Mammary epithelial cell (primary cell): ENCODE measurements at places on chromosomes 6 and 20. TPM values are rescaled to one million over a fixed set of nuclear protein-coding genes. Genes with fewer than 3 reads are reported as not detected.
A peak's percentile ranks its signal among the peaks of the same experiment; 100 is the strongest.

DNA sequence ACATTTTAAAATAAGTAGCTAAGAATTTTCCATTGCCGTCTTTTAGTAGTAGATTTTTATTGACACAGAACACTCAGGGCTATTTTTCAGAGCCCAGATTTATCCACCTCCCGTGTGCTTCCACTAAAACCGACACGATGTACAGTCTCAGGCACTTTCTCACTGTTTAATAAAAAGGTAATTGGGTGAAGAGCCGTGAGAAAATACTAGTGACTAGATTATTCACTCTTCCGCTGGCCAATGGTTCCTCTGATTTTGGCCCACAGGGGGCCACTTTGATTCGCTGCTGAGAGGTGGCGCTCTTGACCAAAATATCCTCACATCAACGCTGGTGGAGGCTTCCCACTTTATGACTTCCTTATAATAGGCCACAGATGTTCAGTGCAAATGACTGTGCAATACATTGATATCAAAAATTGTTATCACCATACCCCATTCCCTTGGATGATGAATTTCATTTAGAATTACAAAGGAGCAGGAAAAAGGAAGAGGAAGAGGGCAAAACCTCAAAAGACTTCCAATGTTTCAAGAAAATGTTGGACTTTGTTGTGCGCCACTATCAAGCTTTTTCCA, 12.3 kb upstream of the HDDC2 start:
- peak; percentile 47 for DNase-seq

SLC22A2 gene
- total RNA-seq, result not detected

- DNase-seq, result no peak
These were observed 9.4 kb upstream of the SRC start for GRCh38 chr20:37336369-37337207.

STX11 gene
- total RNA-seq, result 1.2 TPM

GRCh38 chr6:118678866-118679265, 27.5 kb upstream of the CEP85L start:
- peak; percentile 28 for DNase-seq

GRCh38 chr20:32651537-32651936, 22.2 kb downstream of the C20orf203 start:
- DNase-seq, result no peak

- DNase-seq, result peak; percentile 6
These were observed 31.8 kb downstream of the TFAP2B start for GRCh38 chr6:50850223-50851048.

DNA sequence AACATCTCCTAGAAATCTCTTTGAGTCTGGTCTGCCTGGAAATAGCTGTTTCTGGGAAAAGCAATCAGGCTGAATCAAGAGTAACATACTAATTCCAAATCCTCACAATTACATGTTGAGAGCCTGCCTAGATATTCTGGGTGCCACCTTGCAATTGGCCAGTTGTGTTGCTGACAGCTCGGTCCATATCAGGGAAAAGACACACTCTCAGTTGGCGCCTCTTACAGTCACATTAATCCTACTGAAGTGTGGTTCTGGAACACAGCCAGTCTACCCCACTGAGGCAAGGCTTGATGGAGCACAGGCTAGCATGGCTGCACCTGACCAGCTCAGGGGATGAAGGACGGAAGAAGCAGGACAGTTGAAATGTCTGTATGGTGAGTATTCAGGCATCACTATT, 121.4 kb upstream of the TAB2 start:
- DNase-seq, result no peak

RBBP8NL gene
- not detected for total RNA-seq

KIAA1755 gene
- 0.83 TPM for total RNA-seq

GRCh38 chr20:54984104-54984448, 508.7 kb downstream of the DOK5 start:
- no peak for DNase-seq

KIF25 gene
- not detected for total RNA-seq

GRCh38 chr20:59958626-59959025, 403 bp downstream of the CDH26 start:
- DNase-seq, result no peak

DNA sequence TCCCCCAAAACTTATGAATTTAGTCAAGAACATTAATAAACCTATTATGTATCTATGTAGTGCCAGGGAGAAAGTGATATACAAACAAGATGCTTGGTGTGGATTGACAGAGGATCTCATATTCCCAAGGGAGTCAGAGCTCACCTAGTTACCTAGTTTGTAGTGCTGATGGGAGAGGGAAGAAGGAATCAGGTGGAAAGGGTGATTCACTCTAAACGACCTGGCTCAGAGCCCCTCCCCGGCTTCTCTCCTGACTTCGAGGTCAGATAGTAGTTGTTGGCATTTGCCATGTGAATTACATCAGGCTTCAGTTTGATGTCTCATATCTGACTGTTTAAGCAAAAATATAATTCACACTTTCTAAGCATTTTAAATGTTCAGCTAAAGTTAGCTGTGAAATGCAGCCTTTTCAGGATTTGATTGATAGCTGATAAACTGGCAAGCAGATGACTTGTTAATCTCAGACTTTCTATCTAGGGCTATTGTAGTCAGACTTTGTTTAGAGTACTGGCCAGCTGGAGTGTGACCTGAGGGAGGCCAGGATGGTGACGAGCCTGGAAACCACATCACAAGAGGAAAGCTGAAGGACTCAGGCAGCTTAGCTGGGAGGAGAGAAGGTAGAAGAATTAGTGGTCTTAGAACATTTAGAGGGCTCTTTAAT, 123.7 kb downstream of the AKAP7 start:
- DNase-seq, result peak; percentile 53

GRCh38 chr20:34747479-34747878, 43.3 kb downstream of the TP53INP2 start:
- no peak for DNase-seq

DNA sequence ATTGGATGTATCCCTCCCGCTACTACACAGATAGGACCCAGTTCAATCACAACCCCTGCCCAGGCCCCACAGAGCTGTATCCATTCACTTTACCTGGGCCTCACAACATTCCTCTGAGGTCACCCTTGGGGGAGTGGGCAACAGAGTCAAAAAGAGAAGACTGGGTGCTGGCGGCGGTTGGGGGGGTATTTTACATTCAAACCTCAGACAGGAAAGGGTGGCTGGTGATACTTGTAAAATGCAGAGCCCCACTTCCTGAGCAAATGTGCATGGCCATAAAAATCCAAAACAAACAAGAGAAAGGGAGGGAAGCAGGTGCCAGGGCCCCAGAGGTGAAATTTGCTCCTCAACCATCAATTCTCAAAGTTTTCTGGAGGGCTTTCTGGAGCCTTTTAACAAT, 3.5 kb downstream of the LRFN2 start:
- no peak for DNase-seq

FOXS1 gene
- not detected in 2 replicates for total RNA-seq

DNA sequence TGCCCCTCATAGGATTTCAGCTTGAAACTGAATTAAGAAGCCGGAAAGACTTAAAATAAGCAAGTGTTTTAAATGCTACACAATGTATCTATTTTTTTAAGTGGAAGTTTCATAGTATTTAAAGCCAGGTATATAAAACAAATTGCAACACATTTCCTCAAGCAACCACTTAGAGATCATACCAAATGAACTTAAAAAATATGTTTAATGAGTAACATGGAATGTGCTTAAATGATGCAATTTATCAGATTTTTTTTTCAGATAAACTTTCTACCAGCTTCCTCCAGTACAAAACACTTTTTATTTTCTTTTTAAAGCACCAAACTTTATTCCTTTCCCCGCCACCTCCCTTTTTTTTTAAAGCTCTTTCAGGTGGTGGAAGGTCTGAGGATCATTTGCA, 534.3 kb downstream of the BMP2 start:
- no peak for DNase-seq

DNA sequence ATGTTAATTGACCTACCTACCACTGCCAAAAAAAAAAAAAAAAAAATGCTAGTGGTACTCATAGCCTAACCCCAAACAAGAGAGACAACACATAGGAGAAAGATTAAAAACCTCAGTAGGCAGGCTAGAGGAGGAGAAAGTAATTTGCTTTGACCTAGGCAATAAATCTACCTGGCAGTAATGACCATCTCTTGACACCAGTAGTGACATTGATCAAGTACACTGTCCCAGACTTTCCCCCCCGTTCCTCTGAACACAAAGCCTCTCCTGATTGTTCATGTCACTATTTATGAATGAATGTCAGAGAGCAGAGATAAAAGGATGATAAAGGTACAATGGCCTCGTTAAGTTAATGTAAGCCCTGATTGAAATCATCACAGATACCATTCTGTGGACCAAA, 746.8 kb downstream of the CBLN4 start:
- DNase-seq, result no peak

- peak; percentile 49 for DNase-seq
These were observed 713.4 kb downstream of the CD109 start for GRCh38 chr6:74409447-74409846.

GRCh38 chr6:20217324-20217855, 5.1 kb upstream of the MBOAT1 start:
- no peak for DNase-seq

SERPINB6 gene
- total RNA-seq, result 66.1 and 93.3 TPM in 2 replicates

SAPCD1 gene
- total RNA-seq, result 3.2 and 3.9 TPM in 2 replicates
